Dermis microvascular lymphatic vessel endothelial cell (primary cell): ENCODE measurements at places on chromosomes 3 and 15. TPM values are rescaled to one million over a fixed set of nuclear protein-coding genes. Genes with fewer than 3 reads are reported as not detected.
A peak's percentile ranks its signal among the peaks of the same experiment; 100 is the strongest.

- no peak for DNase-seq
Observed at GRCh38 chr15:73394782-73395181, 26.0 kb upstream of the HCN4 start.

DNA sequence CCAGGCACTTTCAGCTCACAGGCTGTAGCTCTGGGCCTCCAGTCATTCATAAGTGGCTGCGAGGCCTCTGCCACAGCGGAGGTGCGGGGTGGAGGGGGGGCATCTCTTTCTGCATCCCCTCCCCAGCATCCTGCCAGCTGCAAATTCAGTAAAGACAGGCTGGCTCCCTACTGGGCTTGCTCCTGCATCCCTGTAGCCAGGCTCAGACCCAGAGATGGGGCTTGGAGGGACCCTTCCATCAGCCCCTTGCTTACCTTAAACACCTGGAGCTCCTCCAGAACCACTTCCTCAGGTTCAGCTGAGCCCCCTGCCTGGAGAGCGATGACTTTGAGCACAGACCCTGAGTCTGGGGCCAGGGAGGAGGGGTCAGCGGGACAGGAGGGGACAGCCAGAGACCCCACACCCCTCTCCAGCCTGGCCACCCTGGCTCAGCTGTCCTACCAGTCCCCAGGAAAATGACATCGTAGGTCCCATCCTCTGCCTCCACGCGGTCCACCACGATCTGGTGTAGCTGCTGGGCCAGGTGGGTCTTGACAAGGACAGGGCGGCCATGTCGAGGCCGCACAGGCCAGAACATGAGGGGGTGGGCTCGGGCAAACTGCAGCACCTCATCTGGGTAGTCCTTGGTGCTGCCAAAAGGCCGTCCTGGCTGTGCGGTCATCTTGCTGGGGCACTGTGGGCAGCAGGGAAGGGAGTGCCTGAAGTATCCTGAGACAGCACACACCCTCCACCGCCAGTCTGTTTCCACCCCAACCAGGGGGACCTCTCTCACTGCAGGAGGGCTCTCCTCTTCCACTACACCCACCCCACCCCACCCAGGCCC is 5.3 kb downstream of the SEMA3G start:
- DNase-seq: no peak

- no peak for DNase-seq
Observed at GRCh38 chr3:190077395-190078045, 43.2 kb downstream of the P3H2 start.

GRCh38 chr3:133754455-133754854 is 8.3 kb downstream of the TF start:
- DNase-seq: no peak

- no peak for DNase-seq
Observed at GRCh38 chr3:143506190-143506589, 342.1 kb downstream of the SLC9A9 start.

DNA sequence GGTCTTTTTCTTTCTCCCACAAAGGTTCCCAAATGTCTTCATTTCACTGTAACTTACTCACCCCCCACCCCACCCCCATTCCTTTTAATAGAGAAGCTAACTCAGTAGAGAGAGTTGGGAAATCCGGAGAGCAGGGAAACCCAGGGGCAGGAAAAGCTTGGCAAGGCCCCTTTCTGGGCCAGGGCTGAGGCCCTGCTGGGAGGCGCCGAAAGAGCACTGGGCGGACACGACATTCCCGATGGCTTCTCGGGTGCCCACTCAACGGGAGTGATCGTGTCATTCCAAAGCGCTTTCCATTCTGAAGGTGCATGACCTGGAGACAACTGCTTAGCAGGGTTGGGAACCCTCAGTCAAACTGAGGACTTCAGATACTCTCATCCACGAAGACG is 1.6 kb upstream of the DALRD3 start:
- no peak for DNase-seq

DNA sequence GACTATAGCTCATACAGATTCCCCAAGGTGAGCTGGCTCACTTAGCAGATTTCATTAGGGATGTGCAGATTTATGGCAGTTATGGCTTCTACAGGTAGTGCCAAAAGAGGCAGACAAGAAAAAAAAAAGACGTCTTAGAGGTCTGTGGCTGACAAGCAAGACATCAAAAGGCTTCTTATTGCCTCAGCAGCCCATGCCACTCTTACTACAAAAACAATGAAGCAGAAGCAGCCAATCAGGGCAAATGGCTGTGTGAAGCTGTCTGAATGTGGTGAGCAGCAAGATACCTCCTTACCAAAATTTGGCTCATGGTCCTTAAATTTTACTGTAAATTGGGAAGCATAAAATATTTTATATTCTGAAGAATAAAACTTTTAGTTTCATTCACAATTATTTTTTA is 557.5 kb upstream of the GOLIM4 start:
- no peak for DNase-seq

MTFMT gene
- total RNA-seq: 12.7 and 17.1 TPM in 2 replicates

CFAP92 gene
- 0.51 and 1.0 TPM in 2 replicates for total RNA-seq

RUVBL1 gene
- total RNA-seq: 37.6 and 52.2 TPM in 2 replicates

TPRG1 gene
- under 0.01 and 0.13 TPM in 2 replicates for total RNA-seq

GRCh38 chr3:152245498-152246170 is 23.1 kb upstream of the MBNL1 start:
- DNase-seq: no peak

ACAN gene
- total RNA-seq: 0.13 TPM in 1 of 2 replicates, not detected in the other

- no peak for DNase-seq
Observed at GRCh38 chr3:186255703-186256331, 106.2 kb downstream of the DGKG start.

CHRM5 gene
- under 0.01 and 0.13 TPM in 2 replicates for total RNA-seq

GRCh38 chr15:55170361-55170760 is 26.4 kb downstream of the RSL24D1 start:
- DNase-seq: no peak

- DNase-seq: no peak
Observed at GRCh38 chr15:89002830-89003229, 85.4 kb upstream of the ABHD2 start.

DNA sequence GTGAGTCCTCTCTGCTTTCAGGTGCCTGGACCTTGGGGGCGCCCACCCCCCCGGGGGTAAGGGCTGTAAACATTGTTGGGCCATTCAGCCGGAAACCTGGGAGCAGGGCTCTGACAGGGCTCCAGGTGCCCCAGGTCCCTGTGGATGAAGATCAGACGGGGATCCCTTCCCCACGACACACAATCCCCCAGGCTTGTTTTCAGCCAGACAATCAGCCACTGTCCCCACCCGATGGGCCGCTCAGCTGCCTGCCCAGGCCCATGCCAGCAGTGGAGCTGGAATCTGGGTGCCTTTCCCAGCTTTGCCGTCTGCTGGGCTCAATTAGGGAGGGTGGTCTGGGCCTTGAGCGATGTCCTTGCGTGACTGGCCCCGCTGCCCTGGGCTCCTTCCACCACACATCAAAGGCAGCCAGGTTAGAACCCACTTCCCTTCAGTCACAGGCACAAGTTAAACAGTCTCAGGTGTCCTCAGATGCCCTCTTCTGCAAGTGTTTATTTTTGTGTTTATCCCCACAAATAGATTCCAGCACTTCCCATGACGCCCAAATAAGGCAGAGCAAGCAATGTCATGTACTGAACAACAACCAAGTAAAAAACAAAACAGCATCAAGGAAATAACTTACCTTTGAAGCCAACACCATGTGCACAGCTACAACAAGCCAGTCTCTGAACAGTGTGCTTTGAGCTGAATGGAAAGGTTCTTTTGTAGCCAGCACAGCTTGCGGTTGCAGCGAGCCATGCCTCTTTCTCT is 77.0 kb upstream of the ALDH1A3 start:
- DNase-seq: no peak

DNA sequence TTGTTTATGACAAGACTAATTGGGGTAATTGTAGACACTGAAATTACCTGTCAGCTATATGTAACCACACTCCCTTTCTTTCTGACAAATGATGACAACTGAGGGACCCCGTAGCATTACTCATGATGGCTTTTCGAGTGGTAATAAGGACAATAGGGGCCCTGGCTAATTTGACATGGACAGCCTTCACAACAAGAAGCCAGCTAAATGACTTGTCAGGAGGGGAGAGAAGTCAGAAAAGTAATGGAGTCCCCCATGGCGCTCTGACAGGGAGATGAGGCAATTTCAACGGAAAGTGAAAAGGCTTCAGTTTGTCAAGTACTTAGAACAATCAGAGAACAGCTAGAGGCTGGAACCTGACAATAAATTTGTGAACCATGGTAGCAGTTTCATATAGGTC is 177.3 kb downstream of the CDIN1 start:
- no peak for DNase-seq

DNA sequence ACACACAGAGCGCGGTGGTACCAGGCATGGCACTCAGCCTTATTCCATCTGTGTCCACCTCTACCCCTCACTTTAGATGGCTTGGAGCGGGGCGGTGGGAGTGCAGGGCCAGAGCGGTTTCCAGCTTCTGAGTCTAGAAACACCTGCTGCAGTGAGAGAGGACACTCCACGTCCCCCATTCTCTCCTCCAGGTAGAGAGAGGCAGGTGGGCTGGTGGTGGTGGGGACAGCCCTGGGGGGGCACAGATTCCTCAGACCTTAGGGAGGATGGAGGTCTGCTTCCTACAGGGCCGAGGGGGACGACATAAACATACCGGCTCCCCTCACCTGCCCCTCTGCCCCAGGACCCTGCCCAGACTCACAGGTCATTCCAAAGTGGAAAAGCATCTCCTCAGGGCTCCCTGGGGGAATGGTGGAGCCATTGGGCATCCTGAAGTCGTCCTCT is 40.4 kb downstream of the MUC20 start:
- no peak for DNase-seq

CHRD gene
- 0.63 and 0.77 TPM in 2 replicates for total RNA-seq

- no peak for DNase-seq
Observed at GRCh38 chr3:23387286-23387918, 184.3 kb downstream of the UBE2E2 start.

GNL3 gene
- total RNA-seq: 53.1 and 71.6 TPM in 2 replicates

DNA sequence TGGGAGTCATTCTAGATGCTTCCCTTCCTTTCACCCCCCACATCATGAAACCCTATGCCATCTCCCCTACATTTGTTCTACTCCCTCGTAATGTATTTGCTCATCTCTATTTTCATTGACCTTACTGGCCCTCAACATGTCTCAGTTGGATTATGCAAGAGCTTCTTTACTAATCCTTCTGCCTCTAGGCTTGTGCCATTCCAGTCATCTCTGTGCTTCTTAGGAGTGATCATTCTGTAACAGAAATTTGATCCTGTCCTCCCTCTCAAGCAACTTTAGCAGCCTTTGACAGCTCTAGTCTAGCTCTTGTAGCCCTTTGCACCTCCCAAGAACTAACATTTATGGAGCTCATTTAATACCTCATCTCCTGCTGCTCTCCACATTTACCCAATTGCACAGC is 64.7 kb downstream of the ISL2 start:
- no peak for DNase-seq

- no peak for DNase-seq
Observed at GRCh38 chr3:62833538-62833937, 41.7 kb downstream of the CADPS start.

GRCh38 chr3:7447197-7447769 is 586.4 kb downstream of the GRM7 start:
- DNase-seq: no peak

DNA sequence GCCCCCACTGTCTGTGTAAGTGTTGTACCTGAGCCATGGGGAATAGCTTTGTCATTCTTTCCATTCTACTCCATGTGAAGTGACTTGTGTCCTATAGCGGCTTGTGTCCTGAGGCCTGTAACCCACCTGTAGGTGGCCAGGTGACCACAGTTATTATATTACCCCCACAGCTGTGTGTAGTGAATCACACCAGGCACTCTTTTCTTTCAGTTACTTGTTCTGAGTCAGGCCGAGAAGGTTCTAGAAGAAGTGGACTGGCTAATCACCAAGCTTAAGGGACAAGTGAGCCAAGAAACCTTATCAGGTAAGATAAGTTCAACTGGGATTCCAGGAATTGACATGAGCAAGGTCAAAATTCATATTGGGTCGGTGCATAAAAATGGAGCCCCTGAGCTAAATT is 29.2 kb downstream of the POLG start:
- DNase-seq: no peak

DNA sequence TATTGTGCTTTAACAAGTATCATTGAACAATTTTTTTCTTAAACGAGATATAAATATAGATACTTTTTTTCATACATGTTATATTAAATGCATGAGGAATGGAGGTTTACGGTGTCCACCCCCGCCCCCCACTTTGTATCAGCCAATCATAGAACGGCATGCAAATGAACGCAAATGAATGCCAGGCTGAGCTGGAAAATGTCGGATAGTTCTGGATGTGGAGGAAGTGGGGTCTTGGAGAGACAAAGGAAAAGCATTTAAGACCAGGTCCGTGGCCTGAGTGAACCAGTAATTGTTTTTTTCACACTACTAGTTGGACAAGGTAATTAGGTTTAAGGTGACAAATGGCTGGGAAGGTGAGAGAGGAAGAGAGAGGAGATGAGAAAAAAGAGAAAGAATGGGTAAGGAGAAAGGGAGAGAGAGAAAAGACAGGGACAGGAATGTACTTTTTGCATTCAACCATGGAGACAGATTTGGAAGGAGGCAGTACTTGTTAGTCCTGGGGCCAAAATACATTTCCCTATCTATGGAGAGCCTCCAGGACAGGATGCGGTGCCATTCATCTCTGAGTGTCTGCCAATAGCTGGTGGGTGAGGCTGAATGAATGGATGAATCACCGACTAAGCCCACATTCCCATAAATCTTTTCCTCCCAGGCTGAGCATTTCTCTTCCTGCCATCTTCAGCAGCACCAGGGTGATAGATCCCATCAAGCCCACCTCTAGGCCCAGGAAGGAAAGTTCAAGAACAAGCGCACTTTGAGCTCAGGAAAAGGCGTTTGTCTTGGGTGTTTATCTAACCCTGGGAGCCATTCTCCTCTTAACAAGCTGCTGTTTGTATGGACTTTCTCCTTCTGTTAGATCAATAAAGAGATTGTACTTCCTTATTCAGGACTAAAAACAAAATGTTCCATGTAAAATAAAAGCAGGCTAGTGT is 1.4 kb upstream of the RAD18 start:
- DNase-seq: peak; percentile 84

DNA sequence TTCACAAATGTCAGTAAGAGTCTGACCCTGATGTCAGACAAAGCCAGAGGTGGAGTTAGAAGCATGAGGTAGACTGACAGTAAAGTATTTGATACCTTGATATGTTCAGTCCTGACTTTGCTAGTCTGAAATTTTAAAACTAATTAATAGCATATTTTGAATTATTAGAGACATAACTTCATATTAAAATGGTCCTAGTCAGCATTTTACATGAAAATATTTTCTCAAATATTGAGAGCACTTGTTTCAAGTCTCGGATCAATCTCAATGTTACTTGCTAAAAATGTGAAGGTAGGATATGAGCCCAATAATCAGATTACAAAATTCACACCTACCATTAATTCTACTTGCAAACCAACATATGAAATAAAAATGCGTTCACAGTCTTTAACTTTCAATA is 58.1 kb upstream of the TTC14 start:
- DNase-seq: no peak

DNA sequence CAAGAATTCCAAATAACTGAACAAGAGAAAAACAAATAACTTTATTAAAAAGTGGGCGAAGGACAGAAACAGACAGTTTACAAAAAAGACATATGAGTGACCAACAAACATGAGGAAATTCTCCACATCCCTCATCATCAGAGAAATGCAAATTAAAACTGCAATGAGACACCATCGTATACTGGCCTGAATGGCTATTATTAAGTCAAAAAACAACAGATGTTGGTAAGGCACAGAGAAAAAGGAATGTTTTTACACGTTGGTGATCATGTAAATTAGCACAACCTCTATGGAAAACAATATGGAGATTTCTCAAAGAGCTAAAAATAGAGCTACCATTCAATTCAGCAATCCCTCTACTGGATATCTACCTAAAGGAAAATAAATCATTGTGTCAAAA is 1260.4 kb upstream of the ALCAM start:
- no peak for DNase-seq
